ENCODE measurements at places on chromosomes 5 and 9.

DNA sequence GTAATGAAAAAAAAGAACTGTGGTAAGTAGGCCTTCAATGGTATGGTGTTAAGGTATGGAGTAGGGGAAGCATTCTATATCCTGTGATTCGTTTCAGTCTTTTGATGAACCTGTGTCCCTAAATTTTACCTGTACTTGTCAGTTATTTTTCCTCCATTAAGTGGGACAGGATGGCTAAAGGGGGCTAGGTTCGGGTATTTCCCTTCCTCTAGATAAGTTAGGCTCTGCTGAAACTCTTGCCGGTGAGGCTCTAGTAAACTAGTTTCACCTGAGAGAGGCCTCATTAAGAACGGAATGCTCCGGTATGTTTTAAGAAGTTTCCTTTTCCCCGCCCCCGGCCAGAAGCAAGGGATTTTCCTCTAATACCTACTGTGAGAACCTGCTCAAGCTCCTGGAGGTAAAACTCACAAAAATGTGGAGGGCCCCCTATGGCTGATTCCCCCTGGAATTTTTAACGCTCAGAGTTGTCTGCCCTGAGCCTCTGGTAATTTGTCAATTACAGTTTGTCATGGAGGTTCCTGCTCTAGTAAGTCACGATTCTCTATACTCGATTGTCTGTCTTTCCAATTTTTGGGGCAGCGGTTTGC is 87.7 kb downstream of the MACIR start:
- DNase-seq, result no peak

DNA sequence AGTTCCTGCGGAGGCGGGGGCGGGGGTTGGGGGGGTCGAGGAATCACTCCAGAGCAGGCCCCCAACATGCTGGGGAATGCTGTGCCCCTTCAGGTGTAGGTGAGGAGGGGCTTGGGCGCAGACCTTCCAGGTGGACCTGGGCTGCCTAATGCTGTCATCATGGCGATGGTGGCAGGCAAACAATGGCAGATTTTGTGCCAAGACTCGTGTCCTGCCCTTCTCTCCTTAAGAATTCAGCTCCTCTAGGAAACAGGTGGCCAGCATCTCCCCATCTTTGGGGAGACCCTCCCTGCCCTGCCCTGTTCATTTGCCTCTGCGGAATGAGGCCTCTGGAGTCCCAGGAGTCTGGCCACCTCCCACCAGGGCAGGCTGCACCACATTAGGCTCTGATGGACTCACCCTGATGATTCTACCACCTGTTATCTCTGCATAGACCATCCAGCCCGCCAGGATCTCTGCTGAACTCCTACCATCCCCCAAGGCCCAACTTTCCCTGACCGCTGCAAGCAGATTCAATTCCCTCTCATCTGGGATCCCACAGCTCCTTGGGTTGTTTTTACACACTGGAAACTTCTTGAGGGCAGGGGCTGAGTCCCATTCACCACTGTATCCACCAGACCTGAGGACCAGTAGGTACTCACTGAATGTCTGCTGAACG is 10.9 kb upstream of the SLC25A51 start:
- no peak for DNase-seq

DNA sequence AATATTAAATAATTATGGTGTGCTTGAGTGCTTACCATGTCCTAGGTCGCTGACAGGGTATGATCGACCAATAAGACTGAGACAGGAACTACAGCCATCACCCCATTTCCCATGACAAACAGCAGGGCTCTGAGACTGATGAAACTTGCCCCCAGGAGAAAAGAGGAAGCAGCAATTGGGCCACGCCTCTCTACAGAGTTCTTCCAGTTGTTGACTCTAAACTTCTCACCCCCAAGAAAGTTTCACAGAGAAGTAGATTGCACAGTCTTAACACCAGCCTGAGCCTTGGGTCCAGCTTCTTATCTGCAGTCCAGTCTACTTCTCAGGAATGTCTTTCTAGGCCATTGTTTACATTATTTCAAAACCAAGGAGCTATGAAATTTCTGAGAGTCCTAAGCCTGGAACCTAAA is 182.2 kb upstream of the ANKRD55 start:
- DNase-seq, result no peak

DNA sequence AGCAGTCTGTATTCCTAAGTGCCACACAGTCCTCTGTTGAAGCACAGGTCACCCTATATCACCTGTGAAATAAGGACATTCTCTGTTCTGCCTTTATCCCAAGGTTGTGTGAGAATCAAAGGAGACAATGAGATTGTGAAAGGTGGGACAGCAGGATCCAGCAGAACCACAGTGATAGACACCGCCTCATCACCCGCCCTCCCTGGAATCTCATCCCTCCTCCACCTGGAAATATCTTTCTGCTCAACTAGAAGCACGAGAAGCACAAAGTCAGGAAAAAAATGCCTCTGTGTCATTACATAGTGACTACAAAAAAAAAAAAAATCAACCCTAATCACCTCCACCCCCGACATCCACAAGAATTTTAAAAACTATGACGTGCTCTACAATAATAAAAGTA is 32.3 kb downstream of the KLHL3 start:
- no peak for DNase-seq

DNA sequence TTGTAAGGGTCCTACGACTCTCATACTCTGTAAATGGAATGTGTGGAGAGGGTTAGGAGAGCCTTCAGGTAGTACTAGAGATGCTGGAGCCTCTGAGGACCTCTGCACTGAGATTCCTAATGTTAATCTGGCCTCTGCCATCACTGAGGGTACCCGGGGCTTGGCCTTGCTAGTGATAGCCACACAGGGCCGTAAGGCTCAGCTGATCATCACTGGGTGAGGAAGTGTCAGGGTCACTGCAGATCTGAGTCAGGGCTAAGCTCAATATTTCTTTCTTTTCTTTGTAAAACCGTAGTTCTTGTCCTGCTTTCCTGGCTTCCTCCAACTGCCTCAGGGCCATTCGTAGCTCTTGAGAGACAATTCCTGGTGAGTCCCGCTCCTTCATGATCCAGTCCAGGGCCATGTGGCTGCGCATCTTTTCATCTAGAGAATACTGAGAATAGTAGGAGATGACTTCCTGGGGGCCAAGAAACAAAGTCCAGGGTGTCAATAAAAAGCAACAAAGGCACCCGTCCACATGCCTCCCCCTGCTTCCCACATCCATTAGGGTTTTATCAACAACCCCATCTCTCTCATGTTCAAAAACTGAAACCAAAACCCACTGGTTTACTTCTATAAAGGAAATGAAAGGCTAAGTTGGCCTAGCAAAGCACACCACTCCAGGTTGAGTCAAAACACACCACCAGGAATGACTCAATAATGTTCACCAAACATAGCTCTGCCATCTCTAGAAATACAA is 47.7 kb downstream of the LIX1 start:
- peak; percentile 61 for DNase-seq

DNA sequence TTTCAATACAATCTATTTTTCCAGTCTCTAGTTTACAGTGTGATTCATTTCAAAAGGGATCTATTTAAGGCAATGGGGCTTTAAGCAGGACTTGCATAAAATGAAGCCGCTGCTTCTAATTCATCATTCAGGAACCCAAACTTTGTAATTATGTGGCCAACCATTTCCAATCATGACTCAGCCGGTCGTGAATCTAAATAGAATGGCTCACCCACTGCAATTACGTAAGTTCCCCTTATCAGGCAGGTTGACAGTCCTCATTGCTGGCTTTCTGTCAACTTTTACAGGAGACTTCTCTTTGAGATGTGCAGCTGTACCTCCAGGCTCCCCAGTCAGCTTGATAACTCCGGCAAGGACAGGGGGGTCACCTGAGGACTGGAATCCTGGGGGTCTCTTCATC is 152.8 kb upstream of the DAP start:
- DNase-seq, result no peak

DNA sequence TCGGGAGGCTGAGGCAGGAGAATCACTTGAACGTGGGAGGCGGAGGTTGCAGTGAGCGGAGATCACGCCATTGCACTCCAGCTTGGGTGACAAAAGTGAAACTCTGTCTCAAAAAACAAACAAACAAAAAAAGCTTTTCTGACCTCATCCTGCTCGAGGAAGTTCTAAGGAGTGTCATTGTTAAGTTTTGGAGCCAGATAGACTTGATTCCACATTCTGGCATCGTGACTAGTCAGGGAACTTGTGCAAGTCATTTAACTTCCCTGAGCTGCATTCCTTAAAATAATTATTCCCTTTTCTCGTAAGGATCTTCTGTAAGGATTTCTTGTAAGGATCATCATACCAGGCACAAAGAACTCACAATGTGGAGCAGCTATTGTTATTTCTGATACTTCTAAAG is 26.2 kb downstream of the SNX24 start:
- DNase-seq, result no peak

- DNase-seq, result no peak
These were observed 60.9 kb downstream of the ARHGEF28 start for GRCh38 chr5:73686912-73687311.

- no peak for DNase-seq
These were observed 76.6 kb downstream of the RORB start for GRCh38 chr9:74573640-74574191.

DNA sequence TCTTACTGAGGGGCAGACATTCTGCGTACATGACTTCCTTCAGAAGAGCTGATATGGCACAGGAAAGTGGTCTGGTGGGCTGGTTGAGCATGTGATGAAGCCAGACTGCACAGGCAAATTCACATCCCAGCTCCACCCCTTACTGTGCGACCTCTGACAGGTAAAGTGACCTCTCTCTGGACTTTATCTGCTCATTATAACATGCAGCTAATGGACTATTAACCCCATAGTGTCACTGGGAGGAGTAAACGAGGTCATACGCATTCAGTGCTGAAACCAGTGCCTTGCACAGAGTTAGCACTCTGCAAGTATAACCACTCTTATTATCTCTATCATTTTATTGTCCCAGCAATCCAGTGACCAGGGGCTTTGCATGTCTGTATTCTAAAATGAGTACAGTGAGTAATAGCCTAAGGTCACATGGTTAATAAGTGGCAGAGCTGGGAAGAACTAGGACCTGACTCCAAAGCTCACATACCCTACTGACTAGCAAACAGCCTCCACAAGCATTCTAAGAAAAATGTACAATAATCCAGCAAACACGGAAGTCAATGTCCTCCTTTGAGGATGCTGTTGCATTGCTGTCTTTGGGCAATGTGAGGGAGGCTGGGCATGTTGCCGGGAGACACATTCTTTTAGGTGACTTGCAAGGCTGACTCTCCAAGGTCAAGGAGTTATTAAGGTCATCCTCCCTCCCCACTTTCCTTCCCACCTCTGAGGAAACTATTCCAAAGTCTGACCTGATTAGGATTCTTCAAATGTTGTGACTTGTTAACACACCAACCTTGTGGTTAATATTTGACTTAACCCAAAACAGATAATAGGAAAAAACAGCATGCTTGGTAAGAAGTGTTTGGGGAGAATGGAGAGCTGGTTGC is 19.0 kb downstream of the GLRX start:
- DNase-seq, result no peak

Data from activated CD4-positive, alpha-beta T cell treated with anti-CD3 and anti-CD28 coated beads, Interleukin-2, amount 10 ng/mL, durations not matched to agents 7 days and 5 days (primary cell).